ENCODE measurements at places on chromosomes 16 and 17.

GRCh38 chr17:65557349-65558310 lies 3.8 kb downstream of the AXIN2 start:
- DNase-seq = no peak

GRCh38 chr17:8887301-8887700 lies 19.8 kb upstream of the PIK3R6 start:
- no peak for DNase-seq

- no peak for DNase-seq
Observed at GRCh38 chr17:6706996-6707395, 6.2 kb downstream of the SLC13A5 start.

GRCh38 chr17:8709006-8709405 lies 35.6 kb downstream of the CCDC42 start:
- DNase-seq = no peak

DNA sequence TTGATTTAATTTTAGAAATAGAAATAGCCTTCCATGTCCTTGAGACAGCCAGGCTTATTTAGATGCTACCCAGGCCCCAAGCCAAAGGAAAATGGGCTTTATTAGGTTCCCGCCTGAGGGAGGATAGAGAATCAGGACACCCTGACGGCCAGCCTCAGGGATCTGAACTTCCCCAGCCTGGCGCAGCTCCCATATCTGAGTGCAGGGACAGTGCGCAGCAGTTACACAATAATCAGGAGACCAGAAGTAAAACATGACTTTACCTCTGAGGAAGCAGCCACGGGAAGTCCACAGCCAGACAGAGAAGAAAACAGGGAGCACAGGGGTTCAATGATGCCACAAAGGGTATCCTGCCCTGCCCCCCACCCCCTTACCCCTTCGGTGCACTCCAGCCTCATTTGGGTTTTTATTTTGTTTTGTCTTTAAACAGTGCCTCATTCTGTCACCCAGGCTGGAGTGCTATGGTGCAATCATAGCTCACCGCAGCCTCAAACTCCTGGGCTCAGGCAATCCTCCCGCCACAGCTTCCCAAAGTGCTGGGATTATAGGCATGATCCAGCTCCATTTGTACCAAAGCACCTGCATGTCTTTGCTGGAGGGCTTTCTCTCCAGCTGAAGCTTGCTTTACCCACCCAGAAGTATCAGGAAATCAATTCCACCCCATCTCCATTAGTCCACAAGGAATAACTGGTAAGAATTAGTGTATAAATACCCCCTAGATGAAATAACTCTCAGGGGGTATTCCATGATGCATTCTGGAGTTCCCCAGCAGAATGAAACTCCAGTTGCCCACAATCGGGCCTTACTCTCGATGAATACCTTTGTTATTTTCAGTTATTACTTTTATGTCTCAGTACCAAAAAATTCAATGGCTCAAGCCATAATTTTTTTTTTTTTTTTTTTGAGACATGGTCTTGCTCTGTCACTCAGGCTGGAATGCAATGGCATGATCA lies 21.9 kb downstream of the ORC6 start:
- DNase-seq = no peak

DNA sequence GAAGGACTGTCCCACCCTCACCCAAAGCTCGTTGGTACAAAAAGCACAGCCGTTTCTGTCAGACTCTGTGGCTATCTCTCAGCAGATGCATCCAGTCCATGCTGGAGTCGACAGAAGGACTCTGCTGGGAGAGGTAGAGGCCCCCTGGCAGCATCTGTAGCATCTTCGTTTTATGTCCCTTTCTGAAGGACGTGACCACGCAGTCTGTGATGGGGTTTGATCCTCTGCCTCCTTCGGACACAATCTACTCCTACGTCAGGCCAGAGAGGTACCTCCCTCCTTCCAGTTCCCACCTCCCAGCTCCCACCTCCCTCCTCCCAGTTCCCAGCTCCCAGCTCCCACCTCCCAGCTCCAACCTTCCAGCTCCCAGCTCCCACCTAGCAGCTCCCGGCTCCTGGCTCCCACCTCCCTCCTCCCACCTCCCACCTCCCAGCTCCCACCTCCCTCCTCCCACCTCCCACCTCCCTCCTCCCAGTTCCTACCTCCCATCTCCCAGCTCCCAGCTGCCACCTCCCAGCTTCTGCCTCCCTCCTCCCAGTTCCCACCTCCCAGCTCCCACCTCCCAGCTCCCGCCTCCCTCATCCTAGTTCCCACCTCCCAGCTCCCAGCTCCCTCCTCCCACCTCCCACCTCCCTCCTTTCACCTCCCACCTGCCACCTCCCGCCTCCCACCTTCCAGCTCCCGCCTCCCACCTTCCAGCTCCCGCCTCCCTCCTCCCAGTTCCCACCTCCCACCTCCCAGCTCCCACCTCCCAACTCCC lies 11.4 kb upstream of the MC1R start:
- no peak for DNase-seq

DNA sequence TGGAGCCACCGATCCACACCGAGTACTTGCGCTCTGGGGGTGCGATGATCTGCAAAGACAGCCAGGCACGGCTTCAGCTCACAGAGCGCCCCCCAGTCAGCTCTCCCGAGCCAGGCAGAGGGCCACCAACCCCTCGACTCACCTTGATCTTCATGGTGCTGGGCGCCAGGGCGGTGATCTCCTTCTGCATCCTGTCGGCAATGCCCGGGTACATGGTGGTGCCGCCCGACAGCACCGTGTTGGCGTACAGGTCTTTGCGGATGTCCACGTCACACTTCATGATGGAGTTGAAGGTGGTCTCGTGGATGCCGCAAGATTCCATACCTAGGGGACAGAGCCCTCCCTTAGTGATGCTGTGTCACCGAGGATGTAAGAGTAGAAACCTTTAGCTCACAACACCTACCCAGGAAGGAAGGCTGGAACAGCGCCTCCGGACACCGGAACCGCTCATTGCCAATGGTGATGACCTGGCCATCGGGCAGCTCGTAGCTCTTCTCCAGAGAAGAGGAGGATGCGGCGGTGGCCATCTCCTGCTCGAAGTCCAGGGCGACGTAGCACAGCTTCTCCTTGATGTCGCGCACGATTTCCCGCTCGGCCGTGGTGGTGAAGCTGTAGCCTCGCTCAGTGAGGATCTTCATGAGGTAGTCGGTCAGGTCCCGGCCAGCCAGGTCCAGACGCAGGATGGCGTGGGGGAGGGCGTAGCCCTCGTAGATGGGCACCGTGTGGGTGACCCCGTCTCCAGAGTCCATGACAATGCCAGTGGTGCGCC lies 1.6 kb downstream of the ACTG1 start:
- DNase-seq = no peak

GRCh38 chr17:66923886-66924285 lies 40.6 kb upstream of the CACNG4 start:
- DNase-seq = no peak

All from stimulated activated CD4-positive, alpha-beta T cell treated with anti-CD3 and anti-CD28 coated beads, TNF-alpha, amount 100 ng/mL, for 1 hour (primary cell).